ENCODE measurements at places on chromosomes 7 and 10.

DNA sequence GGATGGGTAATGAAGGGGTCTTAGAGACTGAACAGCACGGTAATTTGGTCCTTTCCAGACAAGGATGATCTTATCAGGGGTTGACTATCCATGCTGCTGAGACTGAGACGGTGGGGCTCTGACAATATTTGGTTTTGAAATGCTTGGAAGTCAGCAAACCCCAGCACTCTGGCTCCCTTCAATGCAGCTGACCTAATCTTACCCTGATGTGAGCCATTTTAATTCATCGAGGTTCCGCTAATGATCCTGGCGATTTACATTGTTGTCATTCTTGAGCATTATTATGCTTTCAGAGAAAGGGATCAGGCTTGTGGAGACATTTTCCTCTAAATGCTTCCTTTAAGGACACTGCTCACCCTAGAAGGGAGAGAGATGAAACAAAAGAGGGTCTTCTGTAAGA is 114.6 kb upstream of the BMPER start:
- no peak for DNase-seq

GRCh38 chr10:27482984-27483956 is 20.8 kb upstream of the RAB18 start:
- DNase-seq: no peak

- no peak for DNase-seq
Measured at GRCh38 chr10:95987685-95988426, 55.5 kb upstream of the CCNJ start.

GRCh38 chr7:33562996-33563395 is 342.3 kb upstream of the BMPER start:
- no peak for DNase-seq

DNA sequence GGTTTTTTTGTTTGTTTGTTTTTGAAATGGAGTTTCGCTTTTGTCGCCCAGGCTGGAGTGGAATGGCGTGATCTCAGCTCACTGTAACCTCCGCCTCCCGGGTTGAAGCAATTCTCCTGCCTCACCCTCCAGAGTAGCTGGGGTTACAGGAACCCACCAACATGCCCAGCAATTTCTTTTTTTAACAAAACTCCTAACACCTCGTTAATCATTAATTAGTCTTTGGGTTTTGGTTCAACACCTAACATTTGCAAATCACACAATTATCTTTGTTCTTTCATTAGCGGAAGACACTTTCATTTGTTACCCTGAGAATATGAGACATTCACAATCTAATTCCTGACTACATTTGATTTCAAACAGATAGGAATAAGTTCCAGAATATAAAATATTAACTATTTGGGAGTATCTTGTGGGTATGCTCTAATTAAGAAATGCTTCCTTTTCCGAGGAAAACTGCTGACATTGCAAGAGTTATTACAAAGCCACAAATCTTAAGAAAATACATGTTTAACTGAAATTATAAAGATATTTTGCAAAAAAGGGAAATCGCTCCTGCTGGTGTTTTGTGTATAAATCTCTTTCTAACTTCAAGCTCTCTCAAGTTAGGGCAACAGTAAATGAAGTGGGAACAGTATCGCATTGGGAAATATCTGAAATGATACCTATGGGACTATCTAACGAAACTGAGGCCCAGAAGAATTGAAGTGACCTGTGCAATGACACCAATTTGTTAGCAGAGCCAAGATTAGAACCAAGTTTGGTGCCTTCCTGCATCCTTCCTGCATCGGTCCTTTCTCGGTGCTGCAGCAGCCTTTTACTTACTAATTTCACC is 1.2 kb upstream of the LSM8 start:
- no peak for DNase-seq

GRCh38 chr7:92973293-92973731 is 136.9 kb upstream of the CDK6 start:
- no peak for DNase-seq

- peak; percentile 26 for DNase-seq
Measured at GRCh38 chr10:27223964-27224363, 16.6 kb downstream of the ACBD5 start.

DNA sequence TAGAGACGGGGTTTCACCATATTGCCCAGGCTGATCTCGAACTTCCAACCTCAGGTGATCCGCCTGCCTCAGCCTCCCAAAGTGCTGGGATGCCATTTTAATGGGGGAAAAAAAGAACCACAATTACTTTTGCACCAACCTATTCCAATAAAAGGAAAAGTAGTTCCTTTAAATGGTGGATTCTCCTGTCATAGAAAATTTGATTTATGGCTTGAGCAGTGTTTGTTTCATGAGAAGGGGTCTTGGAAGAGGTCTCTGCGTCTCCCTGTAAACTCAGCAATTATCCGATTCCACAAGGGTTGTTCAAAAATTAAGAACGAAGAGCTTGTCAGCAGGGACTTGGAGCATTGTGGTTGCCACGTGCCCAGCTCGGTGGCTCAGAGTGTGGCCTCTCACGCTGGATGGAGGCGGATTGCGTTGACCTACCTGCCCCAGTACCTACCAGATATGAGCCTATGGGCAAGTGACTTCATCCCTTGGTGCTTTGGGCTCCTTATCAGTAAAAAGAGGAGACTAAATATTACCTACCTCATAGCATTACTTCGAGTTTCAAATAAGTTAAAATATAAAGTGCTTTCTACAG is 2.8 kb upstream of the TRIP6 start:
- no peak for DNase-seq

DNA sequence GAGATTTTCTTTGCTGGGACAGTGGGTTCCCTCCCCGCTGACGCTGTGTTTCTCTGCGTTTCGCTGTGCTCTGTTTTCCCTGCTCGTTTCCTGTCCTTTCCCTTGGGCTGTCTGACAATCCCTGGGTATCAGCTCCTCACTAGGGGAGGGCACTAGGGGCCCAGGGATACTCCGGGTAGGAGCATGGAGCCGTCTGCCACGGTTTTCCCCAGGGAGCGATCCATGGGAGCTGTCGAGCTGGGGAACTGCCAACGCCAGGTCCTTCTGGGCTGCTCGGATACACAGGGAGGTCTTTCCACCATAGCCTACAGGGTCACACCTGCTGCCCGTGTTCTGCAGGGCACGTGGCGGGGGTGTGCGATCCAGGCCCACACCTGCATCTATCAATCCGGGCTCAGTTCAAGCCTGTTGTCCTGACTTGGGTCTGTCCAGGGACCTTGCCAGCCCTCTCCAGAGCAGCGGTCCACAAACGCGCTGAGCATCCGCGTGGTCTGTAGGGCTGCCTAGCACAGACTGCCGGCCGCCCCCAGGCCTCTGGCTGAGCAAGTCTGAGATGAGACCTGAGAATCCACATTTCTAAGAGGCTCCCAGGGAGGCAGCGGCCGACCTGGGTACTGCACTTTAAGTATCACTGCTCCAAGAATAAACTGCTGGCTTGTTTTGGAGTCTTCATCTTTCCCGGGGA is 263.1 kb downstream of the ELFN1 start:
- no peak for DNase-seq

GRCh38 chr7:134458341-134458805 is 527 bp downstream of the AKR1B1 start:
- peak; percentile 68 for DNase-seq

- no peak for DNase-seq
Measured at GRCh38 chr7:102843850-102844249, 69.0 kb upstream of the LRRC17 start.

DNA sequence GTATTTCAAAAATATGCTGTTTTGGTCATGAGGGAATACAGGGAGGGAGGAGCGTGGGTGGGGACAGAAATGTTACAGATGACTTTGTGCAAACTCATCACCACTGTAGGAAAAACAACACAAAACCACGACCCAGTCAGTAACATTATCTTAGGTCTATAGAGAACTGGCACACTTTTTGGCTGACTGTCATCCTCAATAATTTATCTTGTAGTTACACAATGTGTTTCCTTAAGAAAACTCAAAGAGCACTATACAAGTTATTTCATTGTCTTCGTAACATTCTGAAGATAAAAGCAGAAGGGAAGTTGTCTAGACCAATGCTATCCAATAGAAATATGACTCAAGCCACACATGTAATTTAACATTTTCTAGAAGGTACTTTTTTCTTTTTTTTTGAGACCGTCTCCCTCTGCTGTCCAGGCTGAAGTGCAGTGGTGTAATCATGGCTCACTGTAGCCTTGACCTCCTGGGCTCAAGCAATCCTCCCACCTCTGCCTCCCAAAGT is 16.9 kb upstream of the CDK14 start:
- no peak for DNase-seq

DNA sequence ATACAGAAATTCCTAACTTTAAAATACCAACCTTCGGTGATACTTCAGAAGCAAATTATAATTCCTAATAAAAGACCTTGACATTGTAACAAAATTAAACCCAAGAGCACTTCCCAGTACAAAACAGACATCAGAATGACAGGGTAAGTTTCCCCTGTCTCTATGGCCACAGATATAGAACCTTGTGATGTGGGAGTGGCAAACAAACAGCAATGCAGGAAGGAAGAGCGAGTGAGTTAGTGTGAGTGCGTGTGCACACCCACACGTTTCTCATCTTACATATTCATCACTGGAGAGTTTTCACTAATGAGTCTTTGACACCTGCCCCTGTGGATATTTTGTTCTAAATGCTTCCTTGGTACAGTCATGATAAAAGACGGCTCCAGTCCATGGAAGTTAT is 72.2 kb downstream of the VWC2 start:
- DNase-seq: no peak

DNA sequence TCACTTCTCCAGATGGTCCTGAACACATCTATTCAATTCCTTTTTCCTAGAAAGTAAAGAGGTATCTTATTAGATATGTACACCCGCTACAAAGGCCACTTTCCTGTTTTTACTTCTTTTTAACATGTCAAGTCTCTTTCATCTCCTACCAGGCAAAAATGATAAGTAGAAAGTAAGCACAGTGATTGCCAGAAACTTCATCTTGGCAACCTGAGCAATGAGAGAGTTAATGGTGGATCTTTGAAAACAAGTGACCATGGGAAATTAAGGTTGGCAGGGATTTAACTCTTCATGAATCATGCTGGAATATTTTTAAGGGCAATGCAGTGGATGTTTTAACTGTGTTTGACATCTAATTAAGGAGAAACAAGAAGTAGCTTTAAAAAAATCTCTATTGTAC is 2.7 kb downstream of the SEMA3A start:
- DNase-seq: no peak

DNA sequence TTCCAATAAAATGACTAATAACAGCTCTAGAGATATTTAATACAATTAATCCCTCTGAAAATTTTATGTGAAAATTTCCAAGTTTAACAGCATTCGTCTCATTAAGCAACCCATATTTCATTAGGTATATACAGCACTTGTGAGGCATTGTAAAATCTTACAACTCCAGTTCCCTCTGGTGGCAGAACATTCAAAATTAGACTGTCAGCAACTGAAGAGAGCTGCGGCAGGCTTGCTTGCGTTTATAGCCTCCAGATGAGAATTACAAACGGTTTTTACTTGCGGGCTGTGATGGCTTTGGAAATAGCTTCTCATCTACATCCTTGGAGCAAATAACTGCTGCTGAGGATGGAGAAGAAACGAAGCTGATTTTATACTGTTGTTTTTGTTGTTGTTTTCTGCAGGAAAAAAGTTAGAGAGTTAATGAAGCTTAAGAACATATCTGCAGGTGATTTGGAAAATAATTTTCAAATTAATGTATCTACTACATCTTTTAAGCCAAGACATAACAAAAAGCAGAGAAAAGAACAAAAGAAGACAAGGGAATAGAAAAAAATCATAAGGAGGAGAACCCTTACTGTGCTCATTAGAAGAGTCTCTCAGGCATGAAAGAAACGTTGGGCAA is 171.3 kb downstream of the MAGI2 start:
- DNase-seq: no peak

DNA sequence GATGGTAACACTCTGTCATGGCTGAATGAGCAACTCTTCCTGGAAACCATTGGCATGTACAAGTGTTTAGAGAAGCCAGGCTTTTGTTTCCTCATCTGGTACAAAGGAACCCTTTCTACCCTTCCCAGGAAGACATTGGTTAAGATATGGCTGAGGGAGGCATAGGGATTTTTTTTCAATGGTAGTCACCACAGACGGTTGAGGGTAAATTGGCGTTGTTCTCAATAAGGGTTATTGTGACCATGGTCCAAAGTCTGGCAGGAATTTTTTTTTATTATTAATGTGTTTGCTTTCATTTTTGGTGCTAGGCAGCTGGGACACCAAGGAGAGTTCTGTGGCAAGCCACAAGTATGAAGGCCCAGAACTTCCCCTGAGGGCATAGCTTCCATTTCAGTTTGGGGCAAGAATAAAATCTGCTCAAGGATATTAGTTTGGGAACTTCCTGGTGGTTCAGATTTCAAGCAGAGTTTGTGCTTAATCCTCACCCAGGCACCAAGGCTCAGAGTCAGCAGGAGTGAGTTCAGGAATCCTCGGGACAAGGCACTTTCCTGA is at the start of gene PLEKHS1:
TSS of gene PLEKHS1 (plus strand) at position 502 of the 552 bp plus-strand sequence. CDS start 3,596 bp downstream, outside the sequence.
- DNase-seq: no peak
